ENCODE measurements at places on chromosomes 11 and 22.

- no peak for DNase-seq
These were observed 6.1 kb upstream of the CHST1 start for GRCh38 chr11:45671246-45672171.

DNA sequence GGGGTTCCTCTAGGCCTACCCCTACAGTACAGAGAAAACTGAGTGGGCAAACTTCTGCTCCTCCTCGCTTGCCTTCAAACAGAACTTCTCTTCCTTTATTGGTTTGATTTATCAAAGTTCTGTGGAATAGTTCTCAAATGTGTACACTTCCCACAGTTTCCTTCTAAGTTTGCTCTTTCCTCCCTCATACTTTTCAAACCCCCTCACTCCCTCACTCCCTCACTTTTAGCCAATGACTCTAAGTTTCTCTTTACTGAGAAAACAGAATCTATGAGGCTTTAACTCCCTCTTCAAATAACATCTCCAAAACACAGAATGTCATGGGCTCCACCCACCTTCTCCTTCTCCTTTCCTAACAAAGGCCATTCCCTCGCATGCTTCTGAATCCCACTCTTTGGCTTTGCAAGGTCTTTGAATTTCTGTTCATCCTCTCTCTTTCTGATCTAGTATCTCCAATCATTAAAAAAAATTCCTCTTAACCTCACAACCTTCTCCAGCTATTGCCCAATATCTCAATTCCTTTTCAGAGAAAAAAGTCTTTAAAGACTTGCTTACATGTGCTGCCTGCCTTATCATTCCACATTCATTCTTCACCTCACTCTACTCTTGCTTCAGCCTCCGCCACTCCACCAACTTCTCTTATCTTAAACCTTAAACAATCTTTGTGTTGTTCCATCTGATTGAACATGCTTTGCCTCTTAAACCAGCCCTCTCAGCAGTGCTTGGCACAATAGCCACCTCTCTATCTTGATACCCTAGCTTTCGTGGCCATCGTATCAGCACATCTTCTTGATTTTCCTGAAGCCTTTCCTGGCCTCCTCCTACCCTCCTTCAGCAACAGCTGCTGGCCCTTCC, 57.2 kb downstream of the DDI1 start:
- no peak for DNase-seq

DNA sequence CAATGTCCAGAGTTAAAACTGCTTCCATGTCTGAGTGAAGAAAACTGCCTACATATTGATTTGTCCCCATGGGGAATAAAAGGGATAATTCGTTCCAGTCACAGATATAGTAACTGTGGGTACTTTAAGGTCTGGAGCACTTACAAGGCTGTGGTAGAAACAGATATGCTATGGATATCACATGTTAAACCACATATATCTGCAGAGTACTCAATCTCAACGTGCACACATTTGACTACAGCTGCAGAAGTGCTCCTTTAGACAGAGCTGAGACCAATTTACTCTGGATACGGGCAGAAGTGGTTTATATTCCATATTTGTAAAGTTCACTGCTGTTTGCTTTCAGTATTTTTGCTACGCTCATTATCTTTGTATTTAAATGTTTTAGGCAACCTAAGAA, 9.7 kb upstream of the MS4A2 start:
- no peak for DNase-seq

- no peak for DNase-seq
These were observed 4.9 kb upstream of the SPECC1L start for GRCh38 chr22:24265734-24266133.

GRCh38 chr11:46003572-46003971, 81.1 kb downstream of the LARGE2 start:
- no peak for DNase-seq

All from D341Med (cell line).